ENCODE measurements at places on chromosomes 7 and 10.
A peak's percentile ranks its signal among the peaks of the same experiment; 100 is the strongest.

- peak; percentile 91 for DNase-seq
Measured at GRCh38 chr7:15015545-15016314, 113.2 kb upstream of the DGKB start.

DNA sequence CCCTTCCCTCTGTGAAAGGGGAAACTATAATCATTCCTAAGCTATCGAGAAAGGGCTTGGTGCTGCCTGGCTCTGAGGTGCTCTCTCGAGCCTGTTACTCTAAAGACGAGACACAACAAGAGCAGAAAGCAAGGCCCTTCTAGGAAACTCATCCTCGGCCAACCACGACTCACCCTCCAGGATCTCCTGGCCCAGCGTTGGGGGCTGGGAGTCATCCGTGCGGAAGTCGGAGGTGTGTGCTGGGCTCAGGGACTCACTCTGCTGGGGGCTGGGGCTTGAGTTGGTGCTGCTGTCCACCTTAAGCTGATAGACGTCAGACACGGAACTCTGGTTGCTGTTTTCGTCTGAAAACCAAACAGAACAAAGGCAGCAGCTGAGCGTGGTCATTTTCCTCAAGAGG is 17.6 kb upstream of the BAZ1B start:
- DNase-seq: no peak

DNA sequence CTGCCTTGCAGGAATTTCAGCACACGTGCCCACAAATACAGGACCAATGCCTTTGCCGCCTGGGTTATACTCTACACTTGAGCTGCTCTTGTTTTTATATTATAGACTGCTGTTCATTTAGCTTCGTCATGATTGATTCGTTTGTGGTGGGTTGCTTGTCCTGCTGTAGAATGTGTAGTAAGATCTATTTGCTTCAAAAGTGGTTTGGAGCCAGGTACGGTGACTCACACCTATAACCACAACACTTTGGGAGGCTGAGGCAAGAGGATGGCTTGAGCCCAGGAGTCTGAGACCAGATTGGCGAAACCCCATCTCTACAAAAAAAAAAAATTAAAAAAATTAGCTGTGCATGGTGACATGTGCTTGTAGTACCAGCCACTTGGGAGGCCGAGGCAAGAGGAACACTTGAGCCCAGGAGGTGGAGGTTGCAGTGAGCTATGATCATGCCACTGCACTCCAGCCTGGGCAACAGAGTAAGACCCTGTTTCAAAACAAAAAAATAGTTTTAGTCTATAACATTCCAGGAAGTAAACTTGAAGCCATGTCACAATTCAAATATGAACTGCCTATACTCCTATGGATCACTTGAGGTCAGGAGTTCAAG is 9.0 kb upstream of the RHBDD2 start:
- DNase-seq: no peak

GRCh38 chr10:4028027-4028471 is 243.0 kb upstream of the KLF6 start:
- DNase-seq: no peak

- DNase-seq: peak; percentile 40
Measured at GRCh38 chr7:3244241-3244814, 56.7 kb upstream of the SDK1 start.

- DNase-seq: no peak
Measured at GRCh38 chr10:6431861-6432260, 148.2 kb downstream of the PRKCQ start.

GRCh38 chr7:71131256-71132126 is 453 bp upstream of the GALNT17 start:
- peak; percentile 79 for DNase-seq

DNA sequence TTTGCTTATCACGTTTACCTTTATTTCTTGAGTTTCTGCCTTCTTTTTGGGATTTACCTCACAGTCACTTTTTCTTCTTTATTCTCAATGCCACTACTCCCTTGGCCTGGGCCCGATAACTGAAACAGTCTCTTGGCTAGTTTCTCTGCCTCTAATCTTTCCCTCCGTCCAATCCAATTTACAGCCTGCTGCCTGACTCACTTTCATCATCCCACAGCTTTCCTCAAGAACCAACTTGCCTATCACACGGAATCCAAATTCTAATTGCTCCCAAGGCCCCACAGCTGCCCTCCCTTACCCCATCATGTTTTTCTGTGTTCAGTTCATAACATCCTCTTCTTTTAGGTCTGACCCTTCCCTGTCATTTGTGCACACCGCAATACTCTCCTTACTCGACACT is 121.4 kb downstream of the HIPK2 start:
- no peak for DNase-seq

- DNase-seq: no peak
Measured at GRCh38 chr7:101562531-101563197, 66.4 kb downstream of the MYL10 start.

DNA sequence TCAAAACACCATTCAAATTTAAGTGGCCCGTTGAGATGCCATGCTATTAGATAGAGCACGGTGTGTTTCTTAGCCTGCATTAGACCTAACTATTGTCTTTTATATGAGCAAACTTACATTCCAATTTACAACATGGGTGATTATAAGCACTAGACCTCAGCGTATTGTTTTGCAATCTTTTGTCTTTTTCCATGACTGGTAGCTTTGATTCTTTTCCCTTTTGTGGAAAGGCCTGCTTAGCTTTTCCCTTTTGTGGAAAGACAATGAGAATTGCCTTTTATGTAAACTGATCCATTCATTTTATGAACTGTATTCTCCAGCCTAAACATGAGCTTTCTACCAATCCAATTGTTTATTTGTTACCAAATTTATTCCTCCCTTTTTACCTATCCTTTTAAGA is 823.1 kb downstream of the CCSER2 start:
- no peak for DNase-seq

- no peak for DNase-seq
Measured at GRCh38 chr7:36048902-36049240, 104.2 kb upstream of the EEPD1 start.

- DNase-seq: no peak
Measured at GRCh38 chr10:122376364-122376961, 2.0 kb downstream of the PLEKHA1 start.

GRCh38 chr7:11394438-11394837 is 420.8 kb downstream of the PHF14 start:
- peak; percentile 36 for DNase-seq

GRCh38 chr7:73742338-73742752 is 3.7 kb upstream of the ABHD11 start:
- DNase-seq: peak; percentile 73

DNA sequence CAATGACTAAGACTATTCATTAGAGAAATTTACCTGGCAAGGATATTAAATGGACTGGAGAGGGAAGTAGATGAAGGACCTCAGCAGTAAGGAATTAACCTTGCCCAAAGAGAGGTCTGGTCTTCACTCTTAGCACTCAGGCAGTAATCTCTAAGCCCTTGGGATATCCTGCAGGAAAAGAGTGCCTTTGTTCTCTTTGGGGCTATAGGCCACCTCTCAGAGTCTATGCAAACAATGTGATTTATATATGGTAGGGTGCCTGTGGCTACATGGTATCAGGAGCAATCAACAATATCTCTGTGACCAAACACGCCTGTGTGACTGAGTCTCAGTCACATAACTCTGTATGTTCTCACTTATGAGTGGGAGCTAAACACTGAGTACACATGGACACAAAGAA is 154.7 kb upstream of the CDK1 start:
- DNase-seq: no peak
